ENCODE measurements at places on chromosomes 3 and 15. TPM values are rescaled to one million over a fixed set of nuclear protein-coding genes. Genes with fewer than 3 reads are reported as not detected.

CIB2 gene
- 3.2 TPM for total RNA-seq

SYNPR gene
- not detected for total RNA-seq

MUSTN1 gene
- 1.3 TPM for total RNA-seq

TMEM207 gene
- total RNA-seq, result not detected

- DNase-seq, result no peak
Measured at GRCh38 chr3:79973917-79974595, 206.3 kb upstream of the ROBO1 start.

GRCh38 chr3:48628277-48629017 lies 6.8 kb downstream of the SLC26A6 start:
- no peak for DNase-seq

DNA sequence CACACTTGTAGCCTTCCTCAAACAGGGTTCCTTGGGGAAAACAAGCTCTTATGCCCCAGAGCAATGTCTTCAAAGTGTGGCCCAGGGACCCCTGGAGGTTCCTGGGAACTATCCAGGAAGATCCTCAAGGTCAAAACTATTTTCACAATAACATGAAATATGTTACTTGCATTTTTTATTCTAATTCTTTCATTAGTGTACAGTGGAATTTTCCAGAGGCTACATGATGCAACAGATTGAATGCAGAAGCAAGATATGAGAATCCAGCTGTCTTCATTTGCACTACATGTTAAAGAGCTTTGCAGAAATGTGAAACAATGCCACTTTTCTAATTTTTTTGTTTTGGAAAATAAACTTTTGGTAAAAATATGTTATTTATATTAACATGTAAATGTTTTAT lies 190.9 kb downstream of the SLC9A9 start:
- no peak for DNase-seq

DNA sequence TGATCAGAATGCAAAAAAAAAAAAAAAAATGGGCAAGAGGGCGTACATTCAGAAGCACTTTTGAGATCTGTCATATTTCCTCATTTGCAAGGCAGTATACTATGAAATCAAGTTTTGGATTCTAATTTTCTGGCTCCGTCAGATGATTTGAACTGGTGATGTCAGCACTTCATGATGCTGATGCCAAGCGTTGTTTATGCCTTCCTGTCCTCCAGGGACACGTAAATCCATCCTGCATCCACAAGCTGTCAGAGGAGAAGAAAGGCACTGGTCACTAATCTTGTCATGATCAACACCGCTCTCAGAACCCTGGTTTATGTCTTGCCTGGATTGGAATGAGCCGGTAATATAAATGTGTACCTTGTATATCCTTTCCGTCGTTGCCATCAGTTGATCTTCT lies 152.1 kb upstream of the EPHA3 start:
- no peak for DNase-seq

DNA sequence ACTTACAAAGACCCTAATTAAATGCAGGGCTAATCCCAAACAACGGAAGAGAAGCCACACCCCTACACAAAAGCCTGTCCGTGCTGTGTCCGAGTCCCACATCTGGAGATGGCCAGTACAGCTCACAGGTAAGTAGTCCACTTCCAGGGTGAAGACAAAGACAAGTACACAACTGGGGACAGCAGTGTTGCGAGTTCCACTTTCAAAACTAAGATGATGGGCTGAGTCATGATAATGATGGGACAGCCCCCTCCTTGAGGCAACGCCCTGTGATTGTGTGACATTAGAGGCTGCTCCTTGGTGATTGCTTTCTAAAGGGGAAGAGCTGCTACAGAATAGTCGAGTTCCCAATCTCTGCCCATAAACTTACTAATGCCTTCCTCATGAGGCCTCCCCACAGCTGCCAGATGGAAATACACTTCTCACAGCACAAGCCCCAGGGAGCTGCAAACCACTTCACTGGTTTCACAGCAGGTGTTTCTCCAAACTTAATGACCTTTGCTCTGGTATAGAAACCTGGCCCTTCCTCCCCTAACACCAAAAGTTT lies 27.6 kb downstream of the RFT1 start:
- DNase-seq, result peak; percentile 55

- no peak for DNase-seq
Measured at GRCh38 chr3:67605377-67605776, 49.0 kb downstream of the SUCLG2 start.

Data from activated T-cell treated with anti-CD3 and anti-CD28 coated beads, Interleukin-2, amount 50 U/mL, for 72 hours (primary cell).